ENCODE measurements at places on chromosomes 2 and 18.

DNA sequence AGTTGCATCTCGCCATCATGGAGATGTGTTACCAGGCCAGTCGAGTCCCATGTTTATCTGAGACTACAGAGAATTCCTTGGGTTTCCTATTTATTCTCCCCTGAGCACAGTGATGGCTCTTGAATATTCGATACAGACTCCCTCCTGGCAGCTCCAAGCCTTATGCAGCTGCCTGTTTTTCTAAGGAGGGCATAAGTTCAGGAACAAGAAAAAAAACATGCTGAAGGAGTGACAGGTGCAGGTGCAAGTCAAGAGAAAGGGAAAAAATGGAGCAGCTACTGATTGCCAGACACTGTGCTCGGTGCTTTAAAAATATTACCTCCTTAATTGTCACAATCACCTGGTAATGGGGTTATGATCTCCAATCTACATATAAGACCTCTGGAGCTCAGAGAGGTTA is 177.2 kb upstream of the DPP10 start:
- no peak for DNase-seq

GRCh38 chr18:76801567-76802505 is 20.5 kb upstream of the ZNF236 start:
- peak; percentile 32 for DNase-seq

DNA sequence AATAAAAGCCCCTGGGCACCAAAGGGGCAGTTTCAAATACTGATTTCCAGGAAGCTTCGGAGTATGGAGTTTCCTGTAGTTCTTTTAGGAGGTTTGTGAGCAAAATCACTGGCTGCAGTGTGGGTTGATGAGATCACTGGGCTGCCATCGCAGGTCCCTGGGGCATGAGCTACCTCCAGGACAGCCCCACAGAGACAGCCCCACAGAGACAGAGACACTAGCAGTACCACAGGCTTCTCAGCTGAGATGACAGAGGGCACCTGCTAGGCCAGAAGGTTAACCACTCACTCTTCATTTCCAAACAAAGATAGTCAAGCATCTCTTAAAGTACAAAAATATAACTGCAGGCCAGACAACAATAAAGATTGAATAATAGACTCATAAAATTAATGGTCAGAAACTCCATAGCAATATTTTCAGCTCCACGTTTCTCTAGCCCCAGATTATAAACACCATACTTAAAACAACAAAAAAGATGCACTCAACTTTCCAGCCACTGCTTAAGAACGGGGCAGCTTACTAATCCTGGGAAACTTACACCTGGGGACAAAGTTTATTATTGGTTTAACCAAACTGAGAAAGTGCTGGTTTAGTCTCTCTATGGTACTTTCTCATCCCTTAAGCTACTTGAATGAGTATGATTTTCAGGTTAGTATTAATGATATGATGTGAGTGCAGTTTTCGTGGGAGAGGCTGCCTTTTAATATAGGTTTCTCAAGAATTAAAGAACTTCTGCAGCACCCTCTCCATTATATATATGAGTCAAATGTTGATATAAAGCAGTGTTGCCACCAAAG is 11.6 kb downstream of the AFF3 start:
- DNase-seq, result no peak

GRCh38 chr2:84482603-84483002 is 23.5 kb upstream of the SUCLG1 start:
- DNase-seq, result no peak

DNA sequence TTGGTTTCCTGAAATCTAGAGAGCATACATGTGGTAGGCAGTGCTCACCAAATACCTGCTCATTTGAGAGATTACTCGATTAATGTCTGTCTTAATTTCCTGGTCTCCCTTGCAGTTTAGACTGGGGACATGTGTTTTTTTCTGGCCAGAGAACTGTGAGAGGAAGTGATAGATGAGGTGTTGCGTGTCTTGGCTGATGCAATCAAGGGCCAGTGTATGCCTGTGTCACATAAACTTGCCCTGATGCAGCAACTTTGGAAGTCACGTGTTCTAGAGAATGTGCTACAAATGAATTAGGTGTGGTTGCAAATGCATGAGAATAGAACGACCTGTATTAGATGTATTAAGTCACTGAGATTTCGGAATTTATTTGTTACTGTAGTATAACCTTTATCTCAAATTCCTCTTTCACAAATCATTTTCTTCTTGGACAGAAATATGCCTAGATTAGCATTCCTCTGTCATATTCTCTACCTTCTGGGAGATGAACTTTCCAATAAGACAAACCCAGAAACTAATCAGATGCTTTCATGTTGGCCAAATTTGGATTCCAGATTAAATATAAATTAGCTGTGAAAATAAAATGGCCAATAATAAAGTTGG is 9.9 kb upstream of the IL1A start:
- DNase-seq, result peak; percentile 95

DNA sequence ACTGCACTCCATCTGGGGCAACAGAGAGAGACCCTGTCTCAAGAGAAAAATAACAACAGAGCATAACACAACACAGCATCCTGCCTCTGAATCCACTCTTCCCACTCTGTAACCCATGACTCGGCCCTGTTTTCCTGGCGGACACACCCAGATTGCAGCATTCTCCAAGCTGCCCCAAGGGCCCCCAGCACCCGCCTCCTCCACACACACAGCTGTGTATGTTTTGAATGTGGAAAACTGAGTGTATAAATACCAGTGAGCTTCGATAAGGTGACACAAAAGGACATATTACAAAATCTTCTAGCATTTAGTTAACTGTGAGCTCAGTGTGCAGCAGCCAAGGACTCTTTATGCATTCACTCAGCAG is 13.0 kb downstream of the IMPA2 start:
- DNase-seq, result peak; percentile 82

DNA sequence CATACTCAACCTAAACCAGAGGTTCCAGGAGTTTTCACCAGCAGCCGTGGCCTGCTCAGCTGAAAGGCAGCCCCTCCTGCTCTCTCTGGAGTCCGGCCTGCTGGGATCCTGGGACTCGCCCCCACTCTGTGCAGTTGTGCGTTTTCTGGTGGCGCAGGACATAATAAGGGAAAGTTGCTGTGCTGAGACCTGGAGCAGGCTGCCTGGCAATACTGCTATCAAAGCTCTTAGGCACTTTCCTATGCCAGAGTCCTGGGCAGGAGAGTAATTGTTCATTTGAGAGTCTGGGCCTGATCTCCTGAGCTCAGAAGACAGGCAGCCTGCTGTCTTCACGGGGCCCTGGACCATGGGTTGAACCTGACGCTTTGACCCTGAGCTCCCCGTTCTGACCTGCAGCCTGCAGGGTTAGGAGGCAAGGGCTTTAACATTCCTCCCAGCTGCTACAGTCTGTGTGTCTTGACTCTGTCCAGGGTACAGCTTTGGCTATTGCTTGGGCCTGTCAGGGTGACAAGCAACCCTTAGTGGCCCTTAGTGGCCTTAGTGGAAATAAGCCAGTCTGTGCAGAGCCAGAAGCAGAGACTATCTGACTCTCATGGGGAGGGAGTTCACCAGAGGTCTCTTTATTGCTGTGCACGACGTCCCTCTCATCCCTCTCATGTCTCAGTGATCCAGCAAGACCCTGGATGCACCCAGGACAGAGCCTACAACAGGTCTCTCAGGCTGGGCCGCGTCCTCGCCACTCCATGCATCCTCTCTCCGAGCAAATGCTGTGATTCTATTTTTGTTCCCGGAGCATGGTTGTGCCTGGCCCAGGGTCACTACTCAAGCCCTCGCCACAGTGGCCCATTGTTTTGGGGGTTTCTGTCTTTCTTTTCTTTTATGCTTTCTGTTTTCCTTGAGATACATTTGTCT is 60.6 kb downstream of the ACKR3 start:
- DNase-seq, result no peak

DNA sequence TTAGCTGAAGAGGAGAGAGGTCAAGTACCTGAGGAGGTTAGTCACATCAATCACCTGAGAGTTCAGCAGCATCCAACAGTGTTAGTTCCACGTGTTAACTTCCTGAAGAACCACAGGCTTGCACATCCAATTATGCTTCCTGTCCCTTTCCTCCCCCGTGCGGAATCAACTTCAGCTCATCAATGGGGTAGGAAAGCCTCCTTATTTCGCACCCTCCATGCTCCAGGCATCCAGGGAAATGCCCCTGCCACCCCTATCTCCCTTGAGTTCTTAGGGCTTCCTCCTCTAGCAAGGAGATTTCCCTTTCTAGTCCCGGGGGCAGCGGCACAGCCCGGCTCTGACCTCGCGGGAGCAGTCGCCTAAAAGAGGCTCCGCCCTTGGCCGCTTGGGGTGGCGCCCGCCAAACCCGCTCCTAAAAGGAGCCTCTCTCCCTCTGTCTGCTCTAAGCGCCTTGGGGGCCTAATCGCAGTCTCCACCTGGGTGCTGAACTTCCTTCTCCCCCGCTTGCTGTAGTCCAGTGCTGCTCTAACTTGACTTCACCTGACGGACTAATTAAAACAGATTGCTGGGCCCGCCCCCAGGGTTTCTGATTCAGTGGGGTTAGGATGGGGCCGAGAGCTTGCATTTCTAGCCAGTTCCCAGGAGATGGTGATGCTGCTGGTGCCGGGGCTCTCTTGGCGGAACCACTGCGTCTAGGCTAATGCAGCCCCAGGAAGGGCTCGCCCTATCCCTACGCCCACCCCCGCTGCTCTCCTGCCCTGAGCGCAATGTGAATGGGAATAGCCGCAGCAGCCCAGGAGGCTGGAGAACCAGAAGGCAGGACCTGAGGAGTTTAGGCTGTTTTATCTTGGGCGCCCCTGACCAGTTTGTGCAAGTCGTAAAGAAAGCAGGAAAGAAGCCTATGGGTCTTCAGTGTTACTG is 3.4 kb upstream of the TET3 start:
- no peak for DNase-seq

DNA sequence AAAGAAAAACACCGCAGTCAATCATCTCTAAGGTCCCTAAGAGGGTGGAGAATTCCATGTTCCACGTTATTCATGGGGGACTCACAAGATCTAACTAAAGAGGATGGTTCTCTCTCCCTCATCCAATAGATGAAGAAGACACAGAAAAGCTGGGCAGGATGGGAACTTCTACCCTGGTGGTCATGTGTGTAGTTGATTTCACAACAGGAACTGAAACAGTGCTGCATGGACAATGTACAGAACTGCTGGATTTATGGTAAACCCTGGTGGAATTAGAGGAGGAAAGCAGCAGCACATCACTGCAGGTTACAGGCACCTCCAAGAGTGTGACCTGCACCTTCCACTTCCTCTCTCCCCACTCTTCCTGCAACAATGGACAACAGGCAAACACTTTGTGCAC is 31.4 kb downstream of the FECH start:
- no peak for DNase-seq

GRCh38 chr2:224033601-224034000 is 5.5 kb downstream of the SERPINE2 start:
- no peak for DNase-seq

DNA sequence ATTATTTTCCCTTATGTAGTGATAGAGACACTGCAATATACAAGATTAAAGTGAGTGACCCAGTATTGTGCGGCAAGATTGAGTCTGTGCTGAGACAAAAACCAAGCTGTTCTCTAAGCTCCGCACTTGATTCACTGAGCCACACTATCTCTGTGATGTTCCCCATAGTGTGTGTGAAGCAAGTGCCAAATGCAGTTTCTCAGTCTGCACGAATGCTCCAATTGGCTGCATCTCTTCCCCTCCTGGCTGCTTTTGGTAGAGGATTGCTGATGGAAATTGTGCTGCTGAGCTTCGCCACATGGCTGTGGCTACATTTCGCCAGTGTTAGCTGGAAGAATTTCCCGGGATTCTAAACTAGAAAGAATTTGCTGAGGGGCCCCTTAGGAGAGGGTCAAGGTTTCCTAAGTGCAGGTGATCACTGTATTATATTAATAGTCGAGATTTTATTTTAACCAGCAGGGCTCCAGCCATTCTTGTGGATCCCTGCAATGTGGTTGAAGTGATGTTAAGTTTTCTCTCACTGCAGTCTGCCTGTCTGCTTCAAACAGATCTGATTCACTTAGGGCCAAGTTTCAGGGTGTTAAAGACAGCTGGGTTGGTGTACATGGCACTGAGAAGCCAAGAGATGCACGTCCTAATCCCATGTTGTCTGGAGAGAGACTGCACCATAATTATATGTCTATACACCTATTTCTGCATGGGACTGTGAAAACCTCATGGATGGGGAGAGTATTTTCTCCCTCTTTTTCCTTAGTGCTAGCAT is 317.2 kb downstream of the DCC start:
- DNase-seq, result no peak

- peak; percentile 74 for DNase-seq
These were observed 501.8 kb upstream of the RAB12 start for GRCh38 chr18:8107426-8107825.

DNA sequence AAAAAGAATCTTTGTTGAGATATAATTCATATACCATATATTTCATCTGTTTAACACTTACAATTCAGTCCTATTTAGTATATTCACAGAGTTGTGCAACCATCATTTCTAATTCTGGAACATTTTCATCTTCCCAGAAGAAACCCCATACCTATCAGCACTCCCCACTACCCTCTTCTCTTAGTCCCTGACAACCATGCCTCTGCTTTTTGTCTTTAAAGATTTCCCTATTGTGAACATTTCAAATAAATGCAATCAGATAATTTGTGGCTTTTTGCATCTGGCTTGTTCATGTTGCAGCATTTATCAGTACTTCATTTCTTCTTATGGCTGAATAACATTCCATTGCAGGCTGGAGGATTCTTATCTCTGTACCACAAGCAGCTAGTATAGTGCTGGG is 305.9 kb upstream of the MEX3C start:
- DNase-seq, result no peak

DNA sequence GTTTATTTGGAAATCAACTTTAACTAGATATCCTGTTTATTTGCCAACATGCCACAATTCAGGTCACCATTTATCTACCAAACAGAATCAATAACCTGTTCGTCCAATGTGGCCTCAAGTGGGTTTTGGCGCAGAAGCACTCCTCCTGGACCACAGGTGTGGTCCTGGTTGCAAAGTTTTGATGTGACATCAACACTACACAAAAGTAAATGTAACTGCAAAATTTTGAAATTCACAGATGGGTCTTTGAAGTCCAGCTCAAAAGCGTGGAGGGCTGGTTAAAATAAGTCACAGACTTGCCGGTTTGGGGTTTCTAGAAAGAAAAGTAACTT is 474 bp upstream of the GCA start:
- DNase-seq, result no peak

DNA sequence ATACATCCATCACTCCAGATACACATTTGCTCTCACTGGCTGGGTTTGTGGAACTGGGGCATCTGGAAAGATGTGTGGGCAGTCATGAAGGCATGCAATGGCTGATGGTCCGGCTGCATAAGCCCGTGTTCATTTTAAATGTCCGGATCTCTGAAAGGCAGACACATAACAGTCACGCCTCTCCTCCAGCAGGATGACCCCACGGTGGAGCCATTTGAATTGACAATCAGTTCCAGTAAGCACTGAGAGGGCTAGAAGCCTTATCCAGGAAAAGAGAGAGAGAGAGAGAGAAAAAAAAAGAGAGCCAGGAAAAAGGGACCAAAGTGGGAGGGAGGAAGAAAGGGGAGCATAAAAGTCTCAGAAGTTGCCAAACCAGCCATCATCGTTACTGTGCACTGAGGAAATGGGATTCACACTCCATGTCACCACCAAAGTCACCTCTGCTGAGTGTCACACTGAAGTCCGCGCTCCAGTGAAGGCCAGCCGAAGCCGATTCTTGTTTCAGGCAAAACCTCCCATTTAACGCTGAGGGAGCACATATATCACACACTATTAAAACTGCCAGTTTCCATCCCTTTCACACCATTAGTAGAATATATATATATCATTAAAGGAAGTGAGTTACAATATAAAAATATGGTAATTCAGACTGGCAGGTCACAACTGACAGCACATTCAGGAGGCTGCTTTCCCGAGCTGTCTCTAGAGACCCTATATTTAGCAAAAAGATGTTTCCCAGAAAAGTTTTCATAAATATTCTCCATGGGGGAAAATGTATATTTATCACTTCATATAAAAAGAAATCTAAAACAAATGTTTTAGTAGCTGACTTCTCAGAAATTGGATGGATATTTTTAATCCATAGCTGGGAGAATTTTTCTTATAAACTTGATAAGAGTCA is 142.0 kb downstream of the ACTR3 start:
- DNase-seq, result no peak

All from AG10803 (cell line).